ENCODE measurements at places on chromosomes 1 and 21.
A peak's percentile ranks its signal among the peaks of the same experiment; 100 is the strongest.

DNA sequence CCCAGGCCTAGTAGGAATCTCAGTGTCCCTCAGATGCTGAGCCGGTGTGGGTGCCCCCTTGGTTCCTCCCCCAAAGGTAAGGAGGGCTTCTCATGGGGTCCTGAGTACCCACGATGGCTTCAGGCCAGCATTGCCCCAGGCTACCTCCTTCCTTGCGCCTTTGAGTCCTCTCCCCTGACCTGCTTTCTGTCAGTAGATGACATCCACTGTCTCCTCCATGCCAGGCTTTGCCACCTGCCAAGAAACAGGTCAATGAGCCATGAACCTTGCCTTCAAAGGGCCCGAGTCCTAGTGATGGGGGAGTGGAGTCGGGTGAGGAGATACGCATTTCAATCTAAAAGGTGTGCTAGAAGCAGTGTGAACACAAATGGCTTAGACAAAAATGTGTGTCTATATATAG is 15.6 kb downstream of the WNT4 start:
- DNase-seq: no peak

GRCh38 chr1:14989931-14990728 is 163.4 kb upstream of the TMEM51 start:
- DNase-seq: no peak

DNA sequence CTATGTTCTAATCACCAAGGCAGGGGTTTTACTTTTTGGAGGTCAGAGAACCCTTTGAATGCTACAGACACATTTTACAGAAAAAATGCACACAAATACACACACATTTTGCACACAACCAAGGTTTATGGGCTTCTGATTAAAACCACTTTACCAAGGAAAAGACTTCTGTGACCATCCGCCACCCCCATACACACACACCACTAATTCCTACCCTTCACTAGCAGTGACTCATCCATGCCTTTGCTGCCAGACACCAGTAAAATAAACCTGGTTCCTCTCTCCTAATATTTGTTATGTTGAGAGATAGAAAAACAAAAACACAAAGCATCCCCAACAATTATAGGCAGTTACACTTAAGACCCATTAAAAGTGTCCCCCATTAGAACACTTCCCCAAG is 12.9 kb downstream of the PIGM start:
- no peak for DNase-seq

DNA sequence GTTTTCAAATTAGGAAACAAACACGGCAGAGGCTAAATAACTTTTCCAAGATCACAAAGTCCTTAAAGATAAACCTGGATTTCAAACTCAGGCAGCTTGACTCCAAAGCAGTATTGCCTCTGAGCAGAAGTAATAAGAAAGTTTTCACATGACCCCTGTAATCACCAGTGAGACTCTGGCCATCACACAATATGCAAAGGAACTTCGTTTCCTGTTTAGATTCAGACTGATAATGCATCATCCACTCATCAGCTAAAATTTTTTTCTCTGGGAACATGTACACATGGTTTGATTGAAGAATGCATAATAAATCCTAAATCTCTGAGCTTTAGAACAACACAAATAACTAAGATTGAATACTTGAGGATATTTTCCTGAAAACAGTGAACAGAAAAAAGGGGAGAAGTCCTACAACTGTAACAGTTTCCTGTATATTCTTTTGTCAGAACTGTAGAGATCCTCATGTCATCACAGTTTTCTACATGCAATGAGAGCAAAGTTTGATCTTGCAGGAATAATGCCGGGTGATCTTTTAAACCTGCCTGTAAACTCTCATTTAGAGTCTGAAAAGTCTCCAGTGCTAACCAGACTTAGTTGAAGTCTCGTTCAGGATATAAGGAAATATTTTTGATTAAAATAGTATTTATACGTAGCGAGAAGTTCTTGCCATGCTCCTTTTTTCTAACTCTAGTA is 225.3 kb downstream of the SPATA17 start:
- DNase-seq: no peak

GRCh38 chr1:53413175-53414001 is 45.8 kb upstream of the DMRTB1 start:
- no peak for DNase-seq

- no peak for DNase-seq
Measured at GRCh38 chr21:28336314-28336713, 656.4 kb downstream of the LTN1 start.

DNA sequence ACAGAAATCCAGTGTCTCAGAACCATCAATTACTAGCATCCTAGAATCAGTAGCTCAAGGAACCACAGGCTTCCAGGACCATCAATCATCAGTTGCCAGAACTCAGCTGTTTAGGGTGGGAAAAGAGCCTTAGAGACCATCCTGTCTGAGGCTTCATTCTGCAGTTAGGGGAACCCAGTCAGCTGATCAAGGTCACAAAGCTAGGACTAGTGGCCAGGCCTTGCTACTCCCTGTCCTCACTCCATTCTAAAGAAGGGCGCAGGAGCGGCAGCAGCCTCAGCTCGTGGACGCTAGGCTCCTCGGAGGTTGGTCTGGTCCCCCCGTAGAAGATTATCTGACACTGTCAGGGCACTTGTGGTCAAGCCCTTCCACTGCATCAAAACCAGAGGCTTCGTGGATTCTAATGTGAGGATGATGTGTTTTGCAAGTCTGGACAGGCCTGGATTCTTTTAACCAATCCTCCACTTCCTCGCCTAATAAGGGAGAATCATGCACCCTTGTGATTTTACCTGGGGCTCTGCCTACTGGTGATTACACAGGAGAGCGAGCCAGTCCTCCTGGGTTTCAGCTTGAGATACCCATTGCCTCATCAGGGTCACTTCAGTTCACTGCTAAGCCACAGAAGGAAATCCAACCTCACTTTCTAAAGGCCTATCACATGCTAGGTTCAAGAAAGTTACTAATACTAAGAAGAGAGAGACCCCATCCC is 41.7 kb upstream of the IFFO2 start:
- DNase-seq: no peak

DNA sequence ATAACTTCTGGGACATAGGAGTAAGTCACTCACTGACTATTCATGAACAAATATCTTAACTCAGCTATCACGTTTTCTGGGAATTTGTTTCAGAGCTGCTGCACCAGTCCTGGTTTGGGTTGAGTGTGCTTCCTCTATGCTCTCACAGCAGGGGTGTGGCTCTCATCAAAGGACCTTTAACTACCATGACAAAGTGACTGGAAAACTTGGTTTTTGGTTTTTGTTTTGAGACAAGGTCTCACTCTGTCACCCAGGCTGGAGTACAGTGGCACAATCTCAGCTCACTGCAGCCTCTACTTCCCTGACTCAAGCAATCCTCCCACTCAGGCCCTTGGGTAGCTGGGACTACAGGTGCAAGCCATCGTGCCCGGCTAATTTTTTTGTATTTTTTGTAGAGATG is 4.1 kb downstream of the ILDR2 start:
- DNase-seq: no peak

DNA sequence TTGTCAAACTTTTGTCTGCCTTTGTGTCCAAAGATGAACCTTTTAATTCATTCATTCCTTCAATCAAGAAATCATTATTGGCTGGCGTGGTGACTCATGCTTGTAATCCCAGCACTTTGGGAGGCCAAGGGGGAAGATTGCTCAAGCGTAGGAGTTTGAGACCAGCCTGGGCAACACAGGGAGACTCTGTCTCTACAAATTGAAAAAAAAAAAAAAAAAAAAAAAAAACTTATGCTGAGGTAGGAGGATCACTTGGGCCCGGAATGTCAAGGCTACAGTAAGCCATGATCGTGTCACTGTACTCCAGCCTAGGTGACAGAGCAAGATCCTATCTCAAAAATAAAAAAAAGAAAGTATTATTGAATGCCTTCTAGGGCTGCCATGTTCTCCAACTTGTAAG is 51.3 kb upstream of the CXADR start:
- no peak for DNase-seq

DNA sequence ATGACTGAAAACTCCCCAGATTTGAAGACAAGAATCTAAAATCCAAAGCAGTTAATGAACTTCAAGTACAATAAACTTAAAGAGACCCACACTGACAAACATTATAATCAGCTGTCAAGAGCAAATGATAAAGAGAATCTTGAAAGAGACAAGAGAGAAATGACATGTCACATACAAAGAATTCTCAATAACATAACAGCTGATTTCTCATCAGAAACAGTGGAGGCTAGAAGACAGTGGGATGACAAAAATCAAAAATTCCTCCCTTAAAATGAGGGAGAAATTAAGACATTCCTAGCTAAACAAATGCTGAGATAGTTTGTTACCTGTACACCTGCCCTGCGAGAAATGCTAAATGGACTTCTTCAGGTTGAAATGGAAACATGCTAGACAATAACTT is 36.0 kb upstream of the COA6 start:
- no peak for DNase-seq

- no peak for DNase-seq
Measured at GRCh38 chr1:202374099-202374498, 25.6 kb downstream of the PPP1R12B start.

DNA sequence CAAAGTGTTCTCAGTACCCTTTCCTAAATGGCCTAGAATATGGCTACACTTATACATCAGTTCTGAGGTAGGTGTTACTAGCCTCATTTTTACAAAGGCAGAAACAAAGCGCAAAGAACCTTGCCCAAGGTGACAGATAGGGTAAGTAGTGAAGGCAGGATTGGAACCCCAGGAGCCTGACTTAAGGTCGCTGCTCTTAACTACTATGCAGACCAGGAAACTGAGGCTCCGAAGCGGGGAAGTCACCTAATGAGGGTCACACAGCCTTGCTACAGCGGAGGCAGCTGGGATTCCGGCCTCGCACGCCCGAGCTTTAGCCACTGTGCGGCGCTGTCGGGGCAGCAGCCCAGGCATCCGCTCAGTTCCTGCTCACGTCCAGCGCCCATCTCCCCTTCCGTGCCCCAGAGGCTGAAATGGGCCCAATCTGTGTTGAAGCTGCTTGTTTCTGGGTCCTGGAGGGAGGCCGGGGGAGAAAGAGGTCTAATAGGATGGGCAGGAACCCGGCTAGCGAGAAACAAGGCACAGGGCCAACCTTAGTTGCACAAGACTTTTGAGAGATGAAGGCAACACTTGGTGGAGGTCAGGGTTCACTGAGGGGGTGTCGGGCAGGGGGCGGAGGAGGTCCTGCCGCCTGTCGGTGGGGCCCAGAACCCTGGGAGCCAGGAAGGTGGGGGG is 1.4 kb upstream of the FOXD2 start:
- DNase-seq: peak; percentile 79

GRCh38 chr1:31760471-31761470 is 3.4 kb downstream of the ADGRB2 start:
- peak; percentile 79 for DNase-seq

- no peak for DNase-seq
Measured at GRCh38 chr21:28234326-28234725, 758.4 kb downstream of the LTN1 start.

GRCh38 chr1:175172503-175172902 is 20.1 kb downstream of the KIAA0040 start:
- no peak for DNase-seq

DNA sequence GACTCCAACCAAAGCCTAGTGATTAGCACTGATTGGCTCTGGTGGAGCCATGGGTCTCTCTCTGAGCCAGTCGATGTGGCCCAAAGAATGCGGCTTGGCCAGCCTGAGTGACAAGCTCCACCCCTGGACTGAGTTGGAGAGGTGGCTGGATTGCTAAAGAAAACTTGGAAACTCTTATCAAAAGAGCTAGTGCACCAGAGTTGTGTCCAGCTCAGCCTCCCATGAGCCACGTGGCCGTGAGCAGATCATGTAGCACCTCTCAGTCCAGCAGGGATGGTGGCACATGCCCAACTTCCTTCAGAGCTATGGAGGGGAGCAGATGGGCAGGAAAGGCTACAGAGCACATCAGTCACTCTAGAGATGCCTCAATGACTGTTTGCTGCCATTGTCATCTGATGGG is 142.8 kb upstream of the VAMP3 start:
- no peak for DNase-seq

DNA sequence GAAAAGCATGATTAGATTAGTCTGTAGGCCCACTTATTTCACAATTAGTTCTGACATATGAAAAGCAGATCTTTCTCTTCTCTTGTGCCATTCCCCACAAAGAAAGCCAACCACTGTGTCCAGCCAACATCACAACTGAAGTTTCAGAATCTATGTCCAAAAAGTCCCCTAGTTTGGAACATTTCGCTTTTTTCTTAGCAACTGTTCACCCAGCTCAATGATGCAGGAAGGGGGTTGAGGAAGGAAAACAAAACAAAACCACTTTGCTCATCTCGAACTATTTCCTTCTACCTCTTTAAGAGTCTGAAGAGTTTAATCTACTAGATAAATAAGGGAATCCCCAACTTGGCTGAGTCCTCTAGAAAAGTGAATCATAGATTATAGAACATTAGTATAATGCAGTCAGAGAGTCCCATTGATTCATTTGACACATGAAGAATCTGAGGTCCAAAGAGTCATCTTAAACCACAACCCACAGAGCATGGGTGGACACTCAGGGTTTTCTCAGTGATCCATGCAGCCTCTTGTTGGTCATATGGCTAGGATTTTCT is 159.3 kb upstream of the SGIP1 start:
- no peak for DNase-seq

- no peak for DNase-seq
Measured at GRCh38 chr1:12565966-12566352, 52.1 kb downstream of the DHRS3 start.

- no peak for DNase-seq
Measured at GRCh38 chr21:35678393-35678792, 381.9 kb downstream of the SETD4 start.

- no peak for DNase-seq
Measured at GRCh38 chr21:45524756-45525152, 17.5 kb downstream of the SLC19A1 start.

GRCh38 chr1:199550199-199551065 is 477.1 kb upstream of the NR5A2 start:
- DNase-seq: no peak

DNA sequence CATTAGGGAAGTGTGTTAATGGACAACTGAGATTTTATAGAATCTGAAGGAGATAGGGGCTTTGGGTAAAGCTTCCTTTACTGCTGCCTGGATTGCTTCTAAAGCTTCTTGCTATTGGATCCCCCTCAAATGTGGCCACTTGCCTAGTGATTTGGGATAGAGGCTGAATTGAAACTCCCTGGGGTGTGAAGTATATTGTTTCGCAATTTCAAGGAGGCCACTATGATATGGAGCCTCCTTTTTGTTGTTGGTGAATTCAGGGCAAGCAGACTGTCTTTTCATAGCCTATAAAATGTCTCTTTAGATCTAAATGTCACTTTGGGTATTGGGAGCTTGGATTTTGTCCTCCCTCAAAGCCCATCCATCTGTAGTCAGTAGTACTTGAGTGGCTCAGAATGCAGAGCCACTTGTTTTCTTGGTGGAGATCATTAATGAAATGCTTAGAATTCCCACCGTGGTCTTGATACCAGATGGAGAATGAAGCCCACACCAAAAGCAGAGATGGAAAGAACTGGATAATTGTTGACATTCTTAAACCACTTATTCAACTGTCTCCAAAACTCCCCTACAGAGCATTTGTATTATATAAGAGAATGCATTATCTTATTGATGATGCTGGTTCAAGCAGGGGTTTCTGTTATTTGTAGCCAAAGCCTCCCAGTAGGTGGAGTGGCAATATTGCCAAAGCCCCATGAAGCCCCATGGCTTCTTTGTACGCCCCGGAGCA is 144.3 kb upstream of the KCNE2 start:
- DNase-seq: no peak

- DNase-seq: no peak
Measured at GRCh38 chr1:177432897-177433296, 262.1 kb downstream of the BRINP2 start.

- no peak for DNase-seq
Measured at GRCh38 chr1:65478379-65479026, 58.0 kb downstream of the LEPR start.

- no peak for DNase-seq
Measured at GRCh38 chr1:202438393-202439174, 90.1 kb downstream of the PPP1R12B start.
